ENCODE measurements at places on chromosomes 2 and 18.
A peak's percentile ranks its signal among the peaks of the same experiment; 100 is the strongest.

- DNase-seq: no peak
Observed at GRCh38 chr2:29726976-29727375, 194.4 kb downstream of the ALK start.

- no peak for DNase-seq
Observed at GRCh38 chr2:233416706-233417105, 62.4 kb downstream of the DGKD start.

DNA sequence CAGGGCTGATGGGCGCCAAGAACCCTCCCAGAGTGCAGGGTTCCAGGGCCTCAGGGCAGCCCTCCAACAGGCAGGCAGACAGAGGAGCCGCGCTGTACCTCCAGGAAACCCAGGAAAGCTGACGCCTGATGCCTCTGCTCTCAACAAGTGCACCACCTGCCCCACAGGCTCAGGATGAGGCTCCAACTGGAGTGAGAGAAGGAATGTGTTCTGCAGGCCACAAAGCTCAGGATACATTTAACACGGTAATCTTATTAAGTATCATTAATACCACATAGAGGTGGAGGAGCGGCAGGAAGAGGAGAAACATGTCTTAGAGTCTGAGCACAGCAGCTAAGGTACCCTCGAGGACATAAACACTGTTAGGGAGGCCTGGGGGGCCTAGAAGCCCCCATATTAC, 155.9 kb upstream of the CAPN13 start:
- DNase-seq: no peak

DNA sequence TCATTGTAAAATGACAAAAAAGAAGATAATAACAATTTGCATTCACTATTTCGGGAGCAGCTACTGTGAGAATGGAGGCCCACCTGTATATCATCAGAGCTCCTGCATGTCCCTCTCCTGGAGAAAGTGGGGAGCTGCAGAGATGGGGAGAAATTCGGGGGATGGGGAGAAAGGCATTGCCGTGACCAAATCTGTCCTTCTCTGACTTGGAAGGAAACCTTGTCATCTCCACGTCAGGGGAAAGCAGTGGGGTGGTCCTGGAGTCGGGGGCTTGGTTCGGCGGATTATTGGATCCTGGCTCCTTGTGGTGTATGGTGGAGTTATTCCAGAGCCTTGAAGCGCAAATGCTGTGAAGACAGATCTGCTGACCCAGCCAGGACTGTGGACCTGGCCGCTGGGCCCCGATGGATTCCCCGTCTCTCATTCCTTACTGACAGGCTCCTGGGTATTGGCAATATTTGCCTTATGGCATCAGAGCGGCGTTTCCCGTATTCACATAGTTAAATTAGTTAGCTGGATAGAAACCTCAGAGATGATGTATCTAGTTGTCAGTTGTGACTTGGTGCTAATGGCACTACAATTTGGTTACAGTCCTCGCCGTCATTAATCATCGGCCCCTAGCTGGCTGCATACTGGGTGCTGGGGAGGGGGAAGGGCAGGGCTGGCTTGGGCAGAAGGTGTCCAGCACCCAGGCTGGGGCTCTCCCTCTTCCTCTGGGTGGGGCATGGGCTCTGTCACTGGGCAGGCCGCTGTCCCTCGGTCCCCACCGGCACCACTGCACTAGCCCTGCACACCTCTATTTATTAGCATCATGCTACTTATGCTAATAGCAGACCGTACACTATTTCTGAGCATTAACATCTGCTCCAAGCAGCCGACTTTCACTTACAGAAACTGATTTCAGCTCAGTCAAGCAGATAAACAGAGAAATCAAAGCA, 31.7 kb downstream of the CELF4 start:
- no peak for DNase-seq

- peak; percentile 20 for DNase-seq
Observed at GRCh38 chr2:222433332-222434173, 9.2 kb downstream of the SGPP2 start.

- DNase-seq: peak; percentile 53
Observed at GRCh38 chr2:171432969-171433762, 624 bp downstream of the METTL8 start.

GRCh38 chr2:65319072-65319673, 91.5 kb downstream of the ACTR2 start:
- DNase-seq: no peak

- peak; percentile 61 for DNase-seq
Observed at GRCh38 chr18:63025251-63026090, 294.1 kb downstream of the BCL2 start.

DNA sequence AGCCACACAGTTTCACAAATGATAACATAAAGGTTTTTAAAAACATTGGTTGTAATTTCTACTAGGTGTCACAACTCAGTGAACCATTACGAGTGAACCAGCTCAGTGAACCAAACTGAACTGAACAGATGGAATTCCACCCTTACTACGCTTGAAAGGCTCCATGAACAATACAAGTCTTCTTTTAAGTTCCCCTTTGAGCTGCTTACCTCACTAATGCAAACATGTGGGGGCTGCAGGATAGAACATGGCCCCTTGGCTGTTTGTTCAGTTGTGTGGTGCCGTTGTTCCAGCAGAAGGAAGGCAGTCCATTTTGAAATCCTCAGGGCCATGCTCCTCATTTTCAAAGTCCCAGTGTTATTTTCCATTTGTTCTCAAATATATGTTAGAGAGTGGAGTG, 30.7 kb upstream of the KLHL14 start:
- no peak for DNase-seq

DNA sequence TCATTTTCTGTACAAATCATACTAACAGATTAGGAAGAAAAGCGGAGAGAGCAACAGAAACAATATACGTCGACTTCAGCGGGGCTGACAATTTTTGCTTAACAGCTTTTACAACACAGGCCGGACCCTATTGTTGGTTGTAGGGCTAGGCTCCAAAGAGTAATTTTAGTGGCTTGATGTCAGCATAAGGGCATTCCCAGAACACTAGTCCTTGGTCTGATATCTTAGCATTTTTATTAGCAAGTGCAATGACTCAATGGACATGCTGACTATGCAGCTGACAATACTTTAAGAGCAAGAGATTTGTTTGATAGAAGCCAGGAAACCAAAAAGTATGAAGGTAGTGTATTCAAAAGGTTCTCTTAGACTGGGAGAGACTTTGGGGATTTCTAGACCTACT, 209.9 kb downstream of the LNPK start:
- no peak for DNase-seq

DNA sequence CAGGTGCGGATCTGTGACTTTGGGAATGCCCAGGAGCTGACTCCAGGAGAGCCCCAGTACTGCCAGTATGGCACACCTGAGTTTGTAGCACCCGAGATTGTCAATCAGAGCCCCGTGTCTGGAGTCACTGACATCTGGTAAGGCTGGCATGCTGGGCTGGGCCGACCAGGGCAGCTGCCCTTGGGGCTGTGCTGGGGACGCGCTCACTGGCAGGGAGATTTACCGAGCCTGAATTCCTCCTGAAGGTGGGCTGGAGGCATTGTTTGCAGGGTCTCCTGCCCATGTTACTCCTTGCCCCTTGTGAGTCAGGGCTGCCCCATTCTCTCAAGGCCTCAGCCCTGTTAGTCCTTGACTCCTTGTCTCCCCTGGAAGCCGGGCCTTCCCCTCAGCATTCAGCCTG, 18.7 kb upstream of the GMPPA start:
- no peak for DNase-seq

- no peak for DNase-seq
Observed at GRCh38 chr2:694174-694573, 17.0 kb upstream of the TMEM18 start.

- no peak for DNase-seq
Observed at GRCh38 chr2:218293715-218294429, 1.6 kb upstream of the TMBIM1 start.

DNA sequence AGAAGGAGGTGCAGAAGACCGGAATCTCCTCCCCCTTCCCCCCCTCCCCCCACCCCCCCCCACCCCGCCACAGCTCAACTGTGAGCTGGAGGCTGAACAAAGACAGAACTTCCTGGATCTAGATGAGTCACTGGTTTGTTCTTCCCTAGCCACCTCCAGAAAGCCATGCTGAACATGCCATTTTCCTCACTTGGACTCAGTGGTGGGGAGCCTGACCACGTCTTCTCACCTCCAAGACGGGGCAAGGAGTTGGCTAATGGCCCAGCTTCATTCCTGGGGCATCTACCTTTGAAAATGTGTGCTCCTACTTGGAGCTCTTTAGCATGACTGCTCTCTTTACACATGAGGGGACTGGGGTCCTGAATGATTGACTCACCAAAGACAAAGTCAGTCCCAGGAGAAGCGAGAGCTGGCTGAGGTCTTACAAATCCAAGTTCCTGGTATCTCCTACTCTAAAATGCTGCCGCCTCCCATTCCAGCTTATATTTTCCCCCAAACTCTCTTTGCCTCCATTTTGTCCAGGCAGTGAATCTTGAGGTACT, 22.6 kb upstream of the FZD5 start:
- no peak for DNase-seq

DNA sequence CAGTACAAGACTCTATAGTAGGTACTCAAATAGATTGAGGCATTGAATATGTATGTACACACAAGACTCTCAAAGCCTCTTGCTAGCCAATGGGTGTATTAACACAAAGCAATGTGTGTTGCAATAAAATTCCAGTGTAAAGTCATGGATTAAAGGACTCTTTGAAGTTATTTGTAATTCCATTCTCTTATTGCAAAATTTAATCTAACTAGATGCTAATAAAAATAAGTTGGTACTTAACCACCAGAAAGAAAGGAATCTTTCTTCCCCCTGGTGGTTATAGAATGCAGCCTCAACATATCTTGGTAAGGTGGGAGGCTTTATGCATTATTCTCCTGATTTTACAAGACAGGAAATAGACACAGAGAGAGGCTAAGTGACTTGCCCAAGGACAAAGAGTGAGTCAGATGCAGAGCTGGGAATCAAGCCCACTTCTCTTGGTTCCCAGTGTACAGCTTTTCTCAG, 18.0 kb downstream of the LRP1B start:
- no peak for DNase-seq

GRCh38 chr2:129078548-129078947, 759.9 kb upstream of the HS6ST1 start:
- DNase-seq: no peak

GRCh38 chr2:106876699-106877098, 9.3 kb downstream of the ST6GAL2 start:
- no peak for DNase-seq

- no peak for DNase-seq
Observed at GRCh38 chr2:228669690-228670089, 488.2 kb upstream of the SPHKAP start.

DNA sequence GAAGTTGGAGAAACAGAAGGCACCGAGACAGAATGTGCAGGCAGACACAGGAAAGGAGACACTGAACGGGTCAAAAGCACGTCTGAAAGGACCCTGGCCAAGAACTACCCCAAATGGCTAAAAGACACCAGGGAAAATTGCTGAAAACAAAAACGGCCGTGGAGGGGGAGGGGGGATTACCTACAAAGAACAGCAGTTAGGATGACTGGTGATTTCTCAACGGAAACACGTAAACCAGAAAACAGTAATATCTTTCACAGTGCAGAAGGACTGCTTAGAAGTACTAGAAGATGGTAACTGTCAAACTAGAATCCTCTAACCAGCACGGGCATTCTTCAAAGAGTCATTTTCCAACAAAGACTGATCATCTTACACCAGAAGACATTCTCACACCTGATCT, 142.6 kb downstream of the HDAC4 start:
- DNase-seq: peak; percentile 7

- DNase-seq: no peak
Observed at GRCh38 chr2:126115975-126116374, 540.0 kb upstream of the GYPC start.

DNA sequence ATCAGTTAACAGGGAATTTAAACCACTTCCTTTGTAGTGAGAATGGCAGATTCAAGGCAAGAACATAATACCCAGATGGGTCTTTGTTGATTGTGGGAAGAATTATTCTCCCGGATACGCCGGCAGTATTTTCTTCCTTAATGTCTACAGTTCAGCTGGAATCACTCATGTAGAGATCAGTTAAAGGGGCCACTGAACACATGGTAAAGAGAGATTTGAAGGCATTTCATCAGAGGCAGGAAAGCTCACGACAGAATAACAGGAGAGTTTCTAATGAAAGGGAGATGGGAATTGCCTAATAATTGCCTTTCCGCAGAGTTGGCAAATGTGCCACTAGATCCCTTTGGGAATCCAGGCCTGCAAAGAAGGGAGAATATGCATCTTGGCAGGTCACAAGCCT, 327.7 kb upstream of the ZNF804A start:
- no peak for DNase-seq

DNA sequence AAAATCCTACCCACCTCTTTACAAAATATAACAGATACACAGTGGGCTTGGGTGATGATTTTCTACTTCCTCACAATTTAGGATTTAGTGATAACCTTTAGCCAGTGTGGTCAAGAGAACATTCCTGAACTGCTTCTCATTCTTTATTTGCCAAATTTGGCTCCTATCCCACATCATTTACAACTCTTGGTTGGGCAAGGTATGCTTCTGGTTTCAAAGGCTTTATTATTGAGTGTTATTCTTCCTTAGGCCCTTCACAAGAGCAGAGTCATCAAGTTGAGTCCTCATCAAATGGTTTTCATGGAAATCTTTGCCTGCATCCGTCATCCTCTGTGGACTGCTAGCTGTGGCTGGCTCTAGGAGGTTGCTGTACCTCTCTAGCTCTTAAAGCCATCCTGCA, 472.0 kb upstream of the ETAA1 start:
- no peak for DNase-seq

GRCh38 chr2:119629323-119629825, 49.6 kb upstream of the TMEM177 start:
- no peak for DNase-seq

GRCh38 chr2:53994818-53995808, 24.3 kb upstream of the PSME4 start:
- no peak for DNase-seq

- DNase-seq: no peak
Observed at GRCh38 chr2:15158100-15158499, 403.0 kb downstream of the NBAS start.

- no peak for DNase-seq
Observed at GRCh38 chr2:108182489-108182888, 57.3 kb upstream of the SULT1C3 start.

GRCh38 chr2:190452433-190452832, 44.3 kb downstream of the MFSD6 start:
- DNase-seq: no peak

GRCh38 chr18:51196118-51196810, 1.2 kb downstream of the MEX3C start:
- no peak for DNase-seq

- no peak for DNase-seq
Observed at GRCh38 chr2:83894976-83895375, 564.1 kb downstream of the SUCLG1 start.

DNA sequence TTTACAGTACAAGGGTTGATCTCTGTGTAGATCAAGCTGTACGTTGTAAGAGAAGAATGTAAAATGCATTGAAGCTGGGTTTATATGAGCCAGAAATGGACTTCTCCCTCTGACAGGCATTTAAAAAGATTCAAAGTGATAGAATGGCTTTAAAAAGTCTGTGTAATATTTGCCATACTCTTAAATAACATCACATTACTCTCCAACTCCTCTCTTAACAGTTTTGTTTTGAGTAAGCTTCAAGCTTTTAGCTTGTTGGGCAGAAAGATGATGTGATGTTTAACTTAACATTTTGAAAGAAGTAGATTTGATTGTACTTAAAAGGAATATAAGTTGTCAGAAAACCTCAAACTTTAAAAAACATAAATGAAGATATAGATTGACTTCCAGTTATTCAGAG, 72.2 kb downstream of the COX7A2L start:
- DNase-seq: no peak

GRCh38 chr2:15984368-15985255, 44.3 kb downstream of the MYCN start:
- no peak for DNase-seq
